Activated CD8-positive, alpha-beta memory T cell treated with anti-CD3 and anti-CD28 coated beads for 1 hour (primary cell): ENCODE measurements at places on chromosomes 7 and 10.

DNA sequence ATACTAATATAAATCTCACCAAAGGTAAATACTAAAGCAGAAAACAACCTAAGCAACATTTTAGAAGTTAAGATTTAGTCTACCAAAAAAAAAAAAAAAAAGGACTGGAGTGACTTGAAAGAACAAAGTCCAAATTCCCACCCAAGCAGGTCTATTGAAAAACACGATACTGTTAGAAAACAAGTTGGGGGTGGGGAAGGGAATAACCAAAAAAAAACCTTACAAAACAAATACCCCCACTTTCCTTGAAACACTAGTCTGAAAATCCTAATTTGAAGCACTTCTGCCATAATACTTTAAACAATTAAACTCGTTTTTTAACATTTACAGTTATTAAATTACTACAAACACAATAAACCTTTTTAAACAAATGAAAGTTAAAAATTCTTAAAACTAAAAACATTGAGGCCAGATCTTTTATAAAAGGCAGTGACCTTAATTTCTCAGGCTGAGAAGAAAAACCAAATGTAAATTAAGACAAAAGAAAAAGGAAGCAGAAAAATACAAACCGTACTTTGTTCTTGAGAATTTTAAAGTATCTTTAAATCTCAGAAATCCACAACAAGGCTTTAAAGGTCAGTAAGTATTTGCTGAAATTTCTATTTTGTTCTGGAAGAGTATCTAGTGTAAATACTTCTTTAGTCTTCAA lies 135.1 kb downstream of the NRBF2 start:
- DNase-seq, result no peak

GRCh38 chr10:107443326-107443725 lies 278.8 kb upstream of the SORCS1 start:
- DNase-seq, result no peak

GRCh38 chr7:49718760-49719159 lies 54.7 kb upstream of the VWC2 start:
- no peak for DNase-seq

DNA sequence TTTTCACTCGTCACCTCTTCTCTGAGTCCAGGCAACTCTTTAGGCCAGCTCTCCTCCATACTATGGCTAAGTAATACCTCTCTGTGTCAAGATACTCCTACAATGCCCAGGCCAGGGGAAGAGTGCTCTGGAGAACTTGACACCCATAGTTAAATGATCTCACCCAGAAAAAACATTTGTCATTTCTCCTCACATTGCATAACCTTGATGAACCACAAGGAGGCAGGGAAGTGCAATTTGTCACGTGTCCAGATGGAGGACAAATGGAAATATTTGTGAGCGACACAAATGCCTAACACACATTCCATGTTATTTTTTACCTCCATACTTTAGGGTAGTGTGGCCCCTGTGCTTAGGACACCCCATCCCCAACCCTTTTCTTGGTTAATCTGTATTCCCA lies 78.3 kb downstream of the HTR7 start:
- DNase-seq, result no peak

DNA sequence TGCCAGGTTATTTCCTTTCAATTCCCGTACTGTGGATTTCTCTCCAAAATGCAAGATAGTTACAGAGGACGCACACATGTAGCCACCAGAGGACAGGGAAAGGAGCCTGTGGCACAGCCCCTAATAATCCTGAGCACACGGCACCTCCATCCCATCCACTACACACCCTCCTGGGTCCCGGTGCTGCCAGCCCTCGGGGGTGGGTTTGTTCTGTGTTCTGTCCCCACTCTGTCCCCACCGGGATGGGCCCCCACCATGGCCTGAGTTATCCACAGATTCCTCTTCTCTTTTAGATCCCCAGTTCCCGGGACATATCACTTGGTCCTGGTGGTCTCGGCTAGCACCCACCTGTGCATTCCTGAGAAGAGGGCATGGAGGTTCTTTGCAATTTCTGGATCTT lies 196.9 kb upstream of the PPP2R2D start:
- no peak for DNase-seq

GRCh38 chr10:17353568-17354300 lies 100.7 kb downstream of the ST8SIA6 start:
- no peak for DNase-seq

- DNase-seq, result no peak
Observed at GRCh38 chr7:31284106-31284505, 56.4 kb downstream of the NEUROD6 start.

GRCh38 chr7:47576031-47576865 lies 5.7 kb downstream of the TNS3 start:
- DNase-seq, result no peak

DNA sequence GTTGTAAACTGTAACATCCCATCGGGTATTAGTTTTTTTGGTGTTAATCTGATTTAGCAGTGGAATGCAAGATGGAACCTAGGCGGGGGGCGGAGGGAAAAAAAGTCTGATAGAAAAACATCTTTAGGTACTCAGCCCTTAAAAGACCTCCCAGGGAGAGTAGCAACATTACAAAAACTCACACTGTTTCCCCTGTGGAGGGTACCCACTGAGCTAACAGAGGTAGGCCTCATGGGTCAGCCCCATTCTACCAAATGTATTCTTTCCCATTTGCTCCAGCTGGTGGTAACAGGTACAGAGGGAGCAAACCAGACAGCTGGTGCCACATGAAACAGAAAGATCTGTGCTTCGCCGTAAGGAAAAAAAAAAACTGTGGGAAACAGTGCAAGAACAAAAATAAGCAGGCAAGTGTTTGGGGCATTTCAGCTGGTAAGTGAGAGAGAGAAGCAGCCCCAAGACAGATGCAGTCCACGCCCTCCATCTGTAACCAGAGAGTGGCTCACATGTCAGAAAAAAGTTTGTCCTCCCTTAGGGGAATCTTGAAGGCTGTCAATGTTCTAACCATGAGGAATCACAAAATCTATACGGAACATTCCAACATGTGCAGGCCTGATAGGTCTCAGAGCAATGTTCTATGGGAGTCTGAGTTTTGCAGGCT lies 65.3 kb downstream of the HOXA1 start:
- DNase-seq, result no peak

GRCh38 chr7:26141077-26141476 lies 10.9 kb upstream of the NFE2L3 start:
- no peak for DNase-seq

DNA sequence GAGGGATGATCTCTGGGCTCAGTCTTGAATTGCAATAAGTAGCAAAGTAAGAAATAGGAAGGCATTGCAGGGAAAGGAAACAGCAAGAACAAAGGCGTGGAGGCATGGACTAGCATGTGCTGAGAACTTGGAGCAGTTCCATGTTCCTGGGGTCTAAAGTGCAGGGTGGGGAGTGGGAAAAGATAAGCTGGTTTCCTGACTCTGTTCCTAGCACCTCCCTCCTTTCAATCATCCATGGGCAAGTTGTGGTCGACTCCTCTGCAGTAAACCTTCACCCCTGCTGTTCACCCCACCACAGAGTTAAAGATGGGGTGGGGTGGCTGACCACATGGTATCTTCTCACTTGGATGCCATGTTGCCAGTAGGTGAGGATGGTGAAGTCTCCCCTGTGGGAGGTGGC lies 29.6 kb downstream of the RPS24 start:
- no peak for DNase-seq

- no peak for DNase-seq
Observed at GRCh38 chr7:130912082-130912861, 178.3 kb upstream of the KLF14 start.

GRCh38 chr10:98509745-98510144 lies 63.0 kb upstream of the HPS1 start:
- DNase-seq, result no peak

DNA sequence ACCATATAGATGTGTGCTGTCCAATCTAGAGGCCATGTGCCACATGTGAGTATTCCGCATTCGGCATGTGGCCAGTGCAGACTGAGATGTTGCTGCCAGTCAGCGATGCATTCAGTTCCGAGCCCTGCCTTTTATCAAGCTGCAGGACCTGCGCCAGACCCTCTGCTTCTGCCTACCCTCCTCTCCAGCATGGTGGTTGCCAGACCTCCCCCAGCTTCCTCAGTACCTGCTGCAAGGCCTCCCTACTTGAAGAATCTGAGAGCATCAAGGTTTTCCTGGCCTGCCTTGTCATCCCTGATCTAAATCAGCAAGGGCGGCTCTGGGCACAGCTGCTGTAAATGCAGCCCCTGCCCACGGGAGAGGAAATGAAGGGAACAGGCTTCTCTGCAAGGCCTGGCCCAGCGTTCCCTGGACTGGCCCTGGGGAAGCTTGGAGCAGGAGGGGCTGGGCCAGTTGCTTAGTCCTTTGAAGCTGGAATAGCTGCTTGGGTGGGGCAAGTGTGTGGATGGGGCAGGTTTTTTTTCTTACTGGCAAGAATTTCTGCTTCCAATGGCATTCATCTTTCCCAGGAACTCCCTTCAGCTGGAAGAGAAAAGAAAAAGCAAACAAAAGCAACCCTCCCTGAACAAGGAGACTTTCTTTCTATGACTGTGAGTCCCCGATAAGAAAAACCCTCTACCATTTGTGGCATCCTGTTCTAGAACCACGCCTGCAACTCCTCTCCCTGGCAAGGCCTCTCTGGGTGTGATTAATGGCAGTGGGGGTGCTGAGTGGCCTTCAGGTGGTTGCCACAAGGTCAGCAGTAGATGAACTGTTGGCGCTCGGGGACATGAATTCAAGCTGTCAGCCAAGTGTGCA lies 93.0 kb downstream of the NHLRC2 start:
- no peak for DNase-seq

DNA sequence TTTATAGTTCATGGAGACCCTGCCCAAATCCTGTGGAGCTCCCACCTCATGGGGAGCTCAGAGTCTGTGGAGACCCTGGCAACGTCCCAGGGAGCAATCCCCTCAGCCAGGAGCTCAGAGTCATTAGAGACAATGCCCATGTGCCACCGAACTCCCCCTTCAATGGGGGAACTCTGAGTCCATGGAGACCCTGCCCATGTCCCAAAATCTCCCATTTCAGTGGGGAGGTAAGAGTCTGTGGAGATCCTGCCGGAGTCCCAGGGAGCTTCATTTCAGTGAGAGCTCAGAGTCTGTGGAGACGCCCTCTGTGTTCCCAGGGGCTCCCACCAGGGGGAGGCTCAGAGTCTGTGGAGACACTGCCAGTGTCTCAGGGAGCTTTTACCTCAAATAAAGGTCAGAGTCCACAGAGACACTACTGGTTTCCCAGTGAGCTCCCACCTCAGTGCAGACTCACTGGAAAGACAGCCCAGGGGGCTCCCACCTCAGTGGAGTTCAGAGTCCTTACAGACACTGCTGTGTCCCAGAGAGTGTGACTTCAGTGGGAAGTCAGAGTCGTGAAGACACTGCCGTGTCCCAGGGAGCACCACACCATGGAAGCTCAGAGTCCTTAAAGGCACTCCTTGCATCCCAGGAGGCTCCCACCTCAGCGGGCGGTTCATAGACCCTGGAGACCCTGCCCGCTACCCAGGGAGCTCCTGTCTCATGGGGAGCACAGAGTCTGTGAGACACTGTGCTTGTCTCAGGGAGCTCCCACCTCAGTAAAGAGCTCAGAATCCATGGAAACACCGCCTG lies 5.0 kb downstream of the MYO1G start:
- DNase-seq, result peak; percentile 35

GRCh38 chr10:94149702-94150101 lies 156.0 kb downstream of the PLCE1 start:
- DNase-seq, result no peak

- no peak for DNase-seq
Observed at GRCh38 chr10:13791483-13791882, 204.7 kb downstream of the PRPF18 start.

GRCh38 chr10:3312403-3312940 lies 139.9 kb upstream of the PITRM1 start:
- DNase-seq, result no peak

- DNase-seq, result peak; percentile 75
Observed at GRCh38 chr7:88219781-88220747, at the start of gene SRI. Gene SRI (minus strand): TSS chr7:88220038. CDS start chr7:88220026, 12 bp downstream.

DNA sequence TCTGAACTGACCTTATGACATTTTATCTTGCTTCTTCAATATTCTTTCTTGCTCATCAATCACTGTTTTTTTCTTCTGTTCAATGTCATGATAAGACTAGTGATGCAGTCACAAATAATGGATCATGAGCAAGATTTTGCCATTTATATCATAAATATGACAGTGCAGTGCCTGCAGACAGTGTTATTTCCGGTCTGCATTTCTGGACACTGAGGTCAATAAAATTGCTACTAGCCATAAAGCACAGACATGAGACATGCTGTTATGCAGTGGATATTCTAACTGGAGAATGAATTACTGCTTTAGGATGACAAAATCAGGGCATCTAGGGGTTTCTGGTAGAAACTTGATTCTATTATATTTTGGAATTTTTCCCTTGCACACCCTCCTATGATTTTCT lies 1509.7 kb upstream of the LRRTM3 start:
- no peak for DNase-seq

DNA sequence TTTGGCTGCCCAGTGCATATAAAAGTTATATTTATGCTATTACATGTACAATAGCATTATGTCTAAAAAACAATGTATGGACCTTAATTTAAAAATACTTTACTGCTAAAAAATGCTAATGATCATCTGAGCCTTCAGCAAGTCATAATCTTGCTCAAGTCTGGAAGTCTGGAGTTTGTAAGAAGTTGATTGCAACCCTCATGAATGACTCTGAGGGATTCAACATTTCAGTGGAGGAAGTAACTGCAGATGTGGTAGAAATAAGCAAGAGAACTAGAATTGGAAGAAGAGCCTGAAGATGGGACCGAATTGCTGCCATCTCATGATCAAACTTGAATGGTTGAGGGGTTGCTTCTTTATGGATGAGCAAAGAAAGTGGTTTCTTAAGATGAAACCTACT lies 13.0 kb upstream of the ADAMTS14 start:
- DNase-seq, result no peak

DNA sequence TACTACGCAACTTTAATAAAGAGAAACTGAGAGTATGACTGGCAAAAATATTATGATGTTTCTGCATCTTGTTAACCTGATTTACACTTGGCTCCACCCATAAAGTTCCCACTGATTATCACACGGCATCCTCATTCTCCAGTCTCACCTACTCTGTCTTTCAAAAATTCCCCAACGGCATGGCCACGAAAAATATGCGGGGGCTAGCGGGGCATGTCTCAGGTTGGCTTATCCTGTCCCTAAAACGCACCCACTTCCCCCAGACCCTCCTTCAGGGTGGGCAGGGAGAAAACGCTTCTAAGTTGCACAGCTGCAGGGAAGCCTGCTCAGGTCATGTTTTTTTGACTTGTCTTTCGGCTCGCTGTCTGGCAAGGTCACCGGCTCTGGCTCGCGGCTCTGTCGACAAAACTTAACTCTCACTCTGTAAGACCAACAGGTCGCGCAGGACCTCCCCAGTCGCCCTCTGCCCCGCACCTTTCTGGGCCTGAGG lies 3.8 kb downstream of the CDK6 start:
- DNase-seq, result no peak

- DNase-seq, result no peak
Observed at GRCh38 chr10:49499305-49499851, 39.5 kb downstream of the ERCC6 start.

GRCh38 chr10:70578371-70578947 lies 24.1 kb downstream of the PRF1 start:
- peak; percentile 59 for DNase-seq

DNA sequence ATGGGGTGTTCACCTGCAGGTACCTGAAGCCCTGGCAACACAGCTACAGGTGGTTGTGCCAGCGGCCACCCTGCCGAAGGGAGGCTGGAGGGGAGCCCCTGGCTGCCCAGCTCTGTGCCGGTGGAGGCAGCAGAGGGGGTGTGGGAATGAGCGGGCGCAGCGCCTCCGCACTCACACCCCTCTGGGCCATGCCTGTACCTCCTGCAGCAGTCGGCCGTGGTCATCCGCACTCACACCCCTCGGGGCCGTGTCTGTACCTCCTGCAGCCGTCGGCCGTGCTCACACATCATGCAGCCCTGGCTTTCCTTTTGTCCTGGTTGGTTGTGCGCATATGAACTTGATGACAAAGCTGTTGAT lies 1.7 kb downstream of the ZNF511 start:
- DNase-seq, result no peak

- no peak for DNase-seq
Observed at GRCh38 chr7:153518201-153518984, 533.8 kb upstream of the DPP6 start.
